Heart left ventricle (tissue), 16 donors: ENCODE measurements at places on chromosomes 2 and 18. TPM values are rescaled to one million over a fixed set of nuclear protein-coding genes. Genes with fewer than 3 reads are reported as not detected.

DTNA gene
- 196 TPM for total RNA-seq

GPR17 gene
- total RNA-seq, result not detected

GPBAR1 gene
- total RNA-seq, result 1.8 TPM

GRCh38 chr2:47607005-47607679 is 175.8 kb upstream of the MSH6 start:
- no peak for DNase-seq

- no peak for DNase-seq
These were observed 54.2 kb downstream of the ZCCHC2 start for GRCh38 chr18:62576845-62577512.

DNA sequence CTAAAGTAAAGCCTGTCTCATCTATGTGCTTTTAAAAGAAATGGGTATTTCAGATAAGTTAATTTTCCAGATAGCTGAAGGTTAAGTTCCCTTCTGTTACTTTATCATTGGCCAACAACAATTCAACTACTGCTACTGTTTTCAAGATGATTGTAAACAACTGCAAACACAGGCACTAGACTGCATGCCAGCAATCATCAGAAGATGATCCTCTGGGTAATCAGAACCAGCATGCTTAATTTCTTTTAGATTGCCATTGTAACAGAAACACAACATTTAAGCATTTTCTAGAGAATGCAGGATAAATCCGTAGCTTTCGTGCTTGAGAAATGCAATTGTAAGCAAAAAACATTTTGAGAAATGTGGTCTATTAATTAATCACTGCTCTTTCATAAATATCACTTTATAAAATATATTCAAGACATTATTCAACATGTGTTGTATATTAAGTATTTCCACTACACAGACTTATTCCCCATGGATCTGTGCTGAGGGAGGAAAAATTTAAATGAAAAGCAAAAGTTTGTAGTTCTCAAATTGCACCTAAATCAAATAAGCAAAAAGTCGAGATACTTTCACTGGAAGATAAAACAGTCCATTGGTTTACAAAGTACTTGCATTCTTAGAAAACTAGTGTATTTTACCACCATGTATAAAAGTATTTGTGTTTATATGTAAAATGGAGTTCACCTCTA is 133.7 kb downstream of the ATL2 start:
- no peak for DNase-seq
